Caki2 (cell line): ENCODE measurements at places on chromosomes 4 and X. TPM values are rescaled to one million over a fixed set of nuclear protein-coding genes. Genes with fewer than 3 reads are reported as not detected.

Gene ZCCHC4
- 10.1 and 13.4 TPM in 2 replicates for total RNA-seq

Gene DIPK2B
- not detected in 2 replicates for total RNA-seq

Gene CSAG1
- total RNA-seq, result not detected in 2 replicates

GRCh38 chr4:134018846-134019245 is 182.7 kb downstream of the PABPC4L start:
- DNase-seq, result no peak

GRCh38 chrX:83829874-83830273 is 31.1 kb upstream of the CYLC1 start:
- no peak for DNase-seq

DNA sequence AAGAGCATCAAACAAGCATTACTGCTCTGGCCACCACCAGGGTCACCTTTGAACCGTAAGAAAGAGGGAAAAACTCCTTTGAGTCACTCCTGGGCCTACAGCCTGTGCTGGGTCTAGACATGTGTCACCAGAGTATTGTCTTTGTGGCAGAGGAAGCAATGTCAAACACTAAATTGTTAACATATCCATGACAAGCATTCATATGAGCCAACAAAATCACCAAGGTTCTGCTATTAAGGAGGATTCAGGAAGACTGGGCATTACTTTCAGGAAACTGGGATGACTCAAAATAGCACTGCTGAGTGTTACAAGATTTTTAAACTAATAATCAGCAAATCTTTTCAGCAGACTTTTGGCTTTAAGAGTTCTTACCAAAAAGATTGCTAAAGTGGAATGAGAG is 28.1 kb downstream of the LGI2 start:
- no peak for DNase-seq

DNA sequence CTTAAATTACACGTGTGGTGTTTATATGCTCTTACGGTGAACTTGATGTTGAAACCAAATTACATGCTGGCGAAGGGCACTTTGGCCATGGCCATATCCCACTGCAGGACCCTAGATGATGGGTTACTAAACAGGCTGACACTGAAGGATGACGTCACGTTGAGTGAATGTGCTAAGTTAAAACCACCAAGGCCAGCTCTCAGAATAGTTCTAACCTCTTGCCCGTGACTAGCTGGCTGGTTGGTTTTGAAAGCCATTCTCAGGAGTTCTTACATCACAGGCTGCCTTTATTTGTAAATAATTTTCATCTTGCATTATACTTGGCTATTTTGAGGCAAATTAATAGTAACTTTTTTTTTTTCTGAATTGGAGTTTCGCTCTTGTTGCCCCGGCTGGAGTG is 41.3 kb upstream of the PHEX start:
- no peak for DNase-seq

DNA sequence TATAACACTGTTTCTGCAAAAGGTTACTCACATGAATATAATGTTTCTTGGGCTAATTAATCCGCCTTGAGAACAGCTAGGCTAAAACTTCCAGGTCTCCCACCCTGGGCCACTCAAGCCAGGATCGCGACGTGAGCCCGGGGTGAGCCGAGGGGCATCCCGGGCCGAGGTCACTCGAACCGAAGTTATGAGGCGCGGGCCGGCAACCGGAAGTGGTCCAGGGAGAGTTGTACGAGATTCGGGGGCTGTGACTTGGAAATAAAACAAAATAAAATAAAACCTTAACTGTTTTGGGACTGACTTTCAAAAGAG is 317 bp downstream of the CMC4 start:
- DNase-seq, result no peak

DNA sequence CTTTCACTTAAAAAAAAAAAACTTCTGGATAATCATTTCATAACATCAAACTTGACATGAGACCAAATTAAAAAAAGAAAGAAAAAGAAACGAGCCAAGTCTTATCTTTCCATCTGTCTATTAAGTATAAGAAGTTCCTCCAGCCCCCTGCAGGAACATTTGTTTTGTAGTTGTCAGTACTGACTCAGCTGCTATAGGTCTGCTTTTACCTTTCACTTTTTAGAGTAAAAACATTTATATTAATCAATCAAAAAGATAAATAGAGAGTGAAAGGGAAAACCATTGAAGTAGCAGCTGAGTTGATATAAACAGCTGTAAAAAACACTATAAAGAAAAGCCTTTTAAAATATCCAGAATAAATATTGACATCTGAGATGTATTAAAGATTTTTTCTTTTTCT is 46.1 kb downstream of the CCDC158 start:
- DNase-seq, result no peak

DNA sequence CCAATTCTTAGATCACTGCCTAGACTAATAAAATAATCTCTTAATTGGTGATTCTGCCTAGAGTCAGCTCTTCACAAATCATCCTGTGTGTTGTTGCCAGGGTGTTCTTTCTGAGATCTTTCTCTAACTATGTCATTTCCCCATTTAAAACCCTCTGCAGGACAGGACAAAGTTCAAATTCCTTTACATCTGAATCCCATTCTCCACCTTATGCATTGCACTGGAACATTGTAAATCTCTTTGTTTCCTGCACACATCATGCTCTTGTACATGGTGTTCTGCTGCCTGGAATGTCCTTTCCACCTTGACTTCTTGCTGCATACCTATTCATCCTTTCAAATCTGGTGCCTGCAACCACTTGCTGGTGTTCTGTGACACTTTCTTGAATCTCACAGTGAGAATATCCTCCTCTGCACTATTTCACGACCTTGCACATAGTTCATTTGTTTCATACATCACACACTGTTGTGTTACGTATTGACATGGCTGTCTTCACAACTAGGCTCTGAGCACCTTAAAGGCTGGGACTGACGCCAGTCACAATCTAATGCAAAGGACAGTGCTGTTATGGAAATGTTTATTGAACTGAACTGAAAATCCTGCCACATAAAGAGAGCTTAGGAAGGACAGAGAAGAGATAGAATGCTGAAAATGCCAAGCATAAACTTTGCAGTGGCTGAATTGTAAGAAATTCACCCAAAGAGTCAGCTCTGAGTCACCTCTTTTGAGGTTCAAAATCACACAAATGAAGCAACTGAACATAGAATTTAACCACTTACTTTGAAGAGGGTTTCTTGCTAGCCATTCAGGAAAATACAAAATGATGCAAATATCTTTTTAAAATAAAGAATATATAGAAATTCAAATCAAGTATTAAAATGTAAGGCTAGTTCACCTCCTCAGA is 26.4 kb upstream of the SMIM14 start:
- peak; percentile 9 for DNase-seq

DNA sequence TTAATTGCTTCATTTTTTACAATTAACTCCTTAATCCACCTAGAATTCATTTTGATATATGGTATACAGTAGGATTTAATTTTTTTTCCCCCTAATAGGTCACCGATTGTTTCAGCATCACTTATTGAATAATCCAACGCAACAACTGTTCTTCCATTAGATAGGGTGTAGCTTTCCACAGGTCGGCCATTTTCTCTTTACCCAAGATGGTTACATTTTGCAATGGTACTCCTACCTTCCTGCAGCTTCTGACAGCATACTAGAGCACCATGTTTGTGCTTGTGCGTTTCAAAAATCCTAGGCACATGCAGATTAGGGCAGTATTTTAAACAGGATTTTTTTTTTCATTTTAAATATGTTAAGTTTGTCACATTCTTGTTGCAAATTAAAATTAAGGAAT is 2.3 kb downstream of the LINC00632 start:
- DNase-seq, result no peak

DNA sequence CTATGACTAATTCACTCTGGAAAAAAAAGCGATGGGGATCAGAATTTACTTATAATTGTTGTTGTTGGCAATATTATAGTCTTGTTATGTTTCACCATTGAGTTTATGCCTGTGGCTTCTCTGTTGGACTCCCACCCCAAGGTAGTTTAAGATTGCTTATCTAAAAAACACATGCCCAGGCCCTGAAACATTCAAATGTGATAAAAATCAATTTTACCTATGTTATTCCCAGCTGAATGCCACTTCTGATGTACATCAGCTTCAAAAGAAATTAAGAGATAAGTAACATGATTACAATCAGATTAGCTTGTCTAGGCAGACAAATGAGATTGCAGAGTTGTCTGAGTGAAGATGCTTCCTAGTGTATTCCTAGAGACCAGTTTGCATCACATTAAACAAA is 484.7 kb downstream of the PCDH7 start:
- no peak for DNase-seq
